Esophagus squamous epithelium (tissue), 5 donors: ENCODE measurements at places on chromosomes 6 and 20.
A peak's percentile ranks its signal among the peaks of the same experiment; 100 is the strongest.

- DNase-seq = no peak
- no peaks in the 10 kb centered on the region for H3K4me1 ChIP-seq
Observed at GRCh38 chr6:49464691-49465090, 1.5 kb downstream of the CENPQ start.

DNA sequence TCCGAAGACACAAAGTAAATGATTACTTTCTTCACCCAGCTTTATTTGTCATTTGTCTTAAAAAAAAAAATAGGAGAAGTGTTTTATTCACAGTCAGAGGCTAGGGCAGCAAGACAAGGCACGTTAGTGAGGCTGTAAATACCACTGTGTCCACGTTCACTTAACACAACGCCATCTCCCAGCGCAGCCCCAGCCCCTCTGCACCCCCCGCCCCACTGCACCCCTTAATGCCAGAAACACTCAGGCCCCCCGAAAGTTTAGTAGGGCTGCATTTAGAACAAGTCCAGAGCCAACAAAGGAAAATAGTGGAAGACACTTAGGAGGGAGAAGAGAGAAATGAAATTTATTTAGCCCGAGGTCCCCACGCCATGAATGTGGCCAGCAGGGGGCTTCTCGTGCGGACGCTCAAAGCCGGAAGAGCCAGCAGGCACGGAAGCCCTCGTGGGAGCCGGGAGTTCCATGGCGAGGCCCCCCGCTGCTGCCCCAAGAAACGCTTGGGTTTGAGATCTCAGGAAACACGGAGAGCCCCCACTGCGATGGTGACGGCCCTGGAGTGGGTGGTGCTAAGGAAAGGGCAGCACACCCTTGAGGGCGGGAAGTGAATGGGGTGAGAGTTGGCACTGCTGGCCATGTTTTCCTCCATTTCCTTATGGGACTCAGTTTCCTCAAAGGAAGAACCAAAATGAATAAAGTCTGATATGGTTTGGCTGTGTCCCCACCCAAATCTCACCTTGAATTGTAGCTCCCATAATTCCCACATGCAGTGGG lies 50.2 kb downstream of the IYD start:
- H3K4me1 ChIP-seq = peaks cover 18% of the 10 kb centered on the region
- no peaks in the 10 kb centered on the region for H3K36me3 ChIP-seq
- H3K4me3 ChIP-seq = peak overlapping the region; percentile 39
- no peak for DNase-seq
- H3K27me3 ChIP-seq = peaks cover 5% of the 10 kb centered on the region

- H3K27ac ChIP-seq = no peak overlapping the region
- DNase-seq = no peak
- H3K4me1 ChIP-seq = no peaks in the 10 kb centered on the region
- no peaks in the 10 kb centered on the region for H3K27me3 ChIP-seq
- no peak overlapping the region for H3K4me3 ChIP-seq
Observed at GRCh38 chr20:48799328-48800105, 28.3 kb downstream of the PREX1 start.

- H3K36me3 ChIP-seq = no peaks in the 10 kb centered on the region
- H3K4me1 ChIP-seq = peaks cover 56% of the 10 kb centered on the region
- no peak overlapping the region for H3K4me3 ChIP-seq
- no peaks in the 10 kb centered on the region for H3K27me3 ChIP-seq
Observed at GRCh38 chr6:105786890-105787655, 299.1 kb upstream of the PRDM1 start.

DNA sequence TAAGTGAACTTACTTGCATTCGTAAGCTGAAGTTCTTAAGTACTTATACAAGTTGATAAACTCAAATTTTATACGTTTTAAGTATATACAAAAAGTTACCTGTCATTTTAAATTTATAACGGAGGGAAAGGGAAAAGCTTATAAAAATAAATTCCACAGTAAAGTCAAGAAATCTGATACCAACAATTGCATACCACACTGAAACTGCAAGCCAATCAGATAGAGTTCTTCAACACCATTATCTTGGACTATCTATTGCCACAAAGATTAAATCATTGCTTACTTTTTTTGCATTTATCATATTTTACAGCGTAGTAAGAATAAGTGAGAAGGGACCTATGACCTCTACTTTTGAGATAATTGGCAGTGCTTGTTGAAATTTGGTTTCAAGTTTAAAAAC lies 386.7 kb downstream of the TFAP2A start:
- H3K4me3 ChIP-seq = no peak overlapping the region
- H3K36me3 ChIP-seq = no peaks in the 10 kb centered on the region
- no peaks in the 10 kb centered on the region for H3K4me1 ChIP-seq
- DNase-seq = no peak
- no peaks in the 10 kb centered on the region for H3K27me3 ChIP-seq

GRCh38 chr6:137472641-137473137 lies 21.5 kb downstream of the OLIG3 start:
- H3K27me3 ChIP-seq = no peaks in the 10 kb centered on the region
- H3K4me3 ChIP-seq = no peak overlapping the region
- DNase-seq = no peak
- H3K4me1 ChIP-seq = no peaks in the 10 kb centered on the region
- no peak overlapping the region for H3K27ac ChIP-seq
- H3K36me3 ChIP-seq = no peaks in the 10 kb centered on the region

- H3K4me1 ChIP-seq = no peaks in the 10 kb centered on the region
- no peaks in the 10 kb centered on the region for H3K27me3 ChIP-seq
- H3K4me3 ChIP-seq = no peak overlapping the region
- no peaks in the 10 kb centered on the region for H3K36me3 ChIP-seq
- no peak for DNase-seq
- no peak overlapping the region for H3K27ac ChIP-seq
Observed at GRCh38 chr20:9831032-9831431, 7.8 kb downstream of the PAK5 start.

DNA sequence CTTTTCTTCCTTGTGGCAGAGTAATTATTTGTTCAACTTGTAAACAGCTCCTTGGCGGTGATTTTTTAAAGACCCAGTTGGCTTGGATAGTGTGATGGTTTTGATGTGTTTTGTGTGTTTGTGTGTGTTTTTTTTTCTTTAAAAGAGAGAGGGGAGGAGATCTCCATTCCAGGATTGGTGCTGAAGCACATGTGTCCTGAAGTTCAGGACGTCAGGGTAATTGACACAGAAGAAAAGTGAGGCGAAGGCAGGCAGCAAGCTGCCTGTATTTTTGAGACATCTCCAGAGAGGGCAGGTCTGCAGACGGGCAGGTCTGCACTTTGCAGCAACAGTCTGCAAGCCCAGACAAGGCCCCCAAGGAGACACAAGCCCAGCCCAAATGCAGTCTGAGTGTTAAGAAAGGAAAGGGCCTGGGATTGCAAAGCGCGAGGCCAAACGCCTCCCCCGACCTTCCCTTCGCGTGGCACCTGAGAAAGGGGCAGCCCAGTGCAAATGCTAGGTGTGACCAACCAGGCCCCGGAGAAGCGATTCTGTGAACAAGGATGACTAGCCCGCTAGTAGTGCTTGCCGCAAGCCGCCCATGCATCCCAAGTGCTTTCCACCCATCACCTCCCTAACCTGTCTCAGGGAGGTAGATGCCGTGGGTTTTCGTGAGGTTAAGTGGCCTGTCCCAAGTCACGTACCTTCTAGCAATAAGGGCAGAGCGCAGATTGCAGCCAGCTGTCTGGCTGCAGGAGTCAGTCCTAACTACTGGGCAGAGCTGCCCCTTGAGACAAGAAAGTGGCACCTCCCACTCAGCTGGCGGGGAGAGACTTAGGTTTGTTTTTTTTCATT lies 230.5 kb downstream of the ZMYND8 start:
- no peak for DNase-seq
- H3K36me3 ChIP-seq = no peaks in the 10 kb centered on the region
- no peaks in the 10 kb centered on the region for H3K27me3 ChIP-seq
- no peak overlapping the region for H3K4me3 ChIP-seq
- H3K27ac ChIP-seq = peak overlapping the region; percentile 92
- peaks cover 34% of the 10 kb centered on the region for H3K4me1 ChIP-seq

- H3K27ac ChIP-seq = no peak overlapping the region
- no peaks in the 10 kb centered on the region for H3K27me3 ChIP-seq
- no peak overlapping the region for H3K4me3 ChIP-seq
- DNase-seq = no peak
- no peaks in the 10 kb centered on the region for H3K4me1 ChIP-seq
Observed at GRCh38 chr6:17964633-17965032, 22.8 kb downstream of the KIF13A start.

DNA sequence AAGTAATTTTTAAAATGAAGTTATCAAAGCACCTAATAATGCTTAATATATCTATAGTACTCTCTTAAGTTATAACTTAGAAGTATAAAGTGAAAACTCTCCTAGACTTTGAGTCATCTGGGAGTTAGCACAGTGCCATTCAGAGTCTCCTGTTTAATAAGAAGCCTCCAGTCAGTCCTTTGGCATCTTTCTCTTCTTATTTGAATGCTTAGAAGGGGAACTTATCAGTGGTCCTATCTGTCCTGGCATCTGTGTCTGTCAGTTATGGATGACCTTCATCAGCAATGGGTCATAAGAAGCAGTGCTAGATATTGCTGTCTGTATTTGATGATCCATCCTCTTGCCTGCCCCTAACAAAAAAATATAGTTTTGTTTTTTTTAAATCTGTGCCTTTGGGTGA lies 15.2 kb downstream of the TMEM200A start:
- DNase-seq = no peak
- H3K4me1 ChIP-seq = no peaks in the 10 kb centered on the region
- no peak overlapping the region for H3K27ac ChIP-seq
- no peaks in the 10 kb centered on the region for H3K27me3 ChIP-seq
- H3K36me3 ChIP-seq = no peaks in the 10 kb centered on the region
- no peak overlapping the region for H3K4me3 ChIP-seq

GRCh38 chr6:23875006-23875405 lies 251.0 kb upstream of the NRSN1 start:
- DNase-seq = no peak
- H3K4me3 ChIP-seq = no peak overlapping the region
- no peaks in the 10 kb centered on the region for H3K4me1 ChIP-seq
- no peaks in the 10 kb centered on the region for H3K36me3 ChIP-seq

- no peak overlapping the region for H3K27ac ChIP-seq
- no peak overlapping the region for H3K4me3 ChIP-seq
- no peaks in the 10 kb centered on the region for H3K27me3 ChIP-seq
- H3K36me3 ChIP-seq = no peaks in the 10 kb centered on the region
- no peak for DNase-seq
Observed at GRCh38 chr6:119277052-119277451, 72.5 kb downstream of the MAN1A1 start.

DNA sequence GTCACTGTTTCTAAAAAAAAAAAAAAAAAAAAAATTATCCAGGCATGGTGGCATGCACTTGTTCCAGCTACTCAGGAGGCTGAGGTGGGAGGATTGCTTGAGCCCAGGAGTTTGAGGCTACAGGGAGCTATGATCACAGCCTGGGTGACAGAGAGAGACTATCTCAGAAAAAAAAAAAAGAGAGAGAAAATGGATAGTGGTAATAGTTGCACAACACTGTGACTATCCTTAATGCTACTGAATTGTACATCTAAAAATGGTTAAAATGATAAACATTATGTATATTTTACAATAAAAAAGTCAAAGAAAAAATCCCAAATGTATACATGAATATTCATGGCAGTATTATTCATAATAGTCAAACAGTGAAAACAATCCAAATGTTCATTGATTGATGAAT lies 23.0 kb downstream of the FERMT1 start:
- no peak overlapping the region for H3K27ac ChIP-seq
- H3K36me3 ChIP-seq = peaks cover 67% of the 10 kb centered on the region
- H3K27me3 ChIP-seq = no peaks in the 10 kb centered on the region
- no peak overlapping the region for H3K4me3 ChIP-seq
- no peaks in the 10 kb centered on the region for H3K4me1 ChIP-seq

DNA sequence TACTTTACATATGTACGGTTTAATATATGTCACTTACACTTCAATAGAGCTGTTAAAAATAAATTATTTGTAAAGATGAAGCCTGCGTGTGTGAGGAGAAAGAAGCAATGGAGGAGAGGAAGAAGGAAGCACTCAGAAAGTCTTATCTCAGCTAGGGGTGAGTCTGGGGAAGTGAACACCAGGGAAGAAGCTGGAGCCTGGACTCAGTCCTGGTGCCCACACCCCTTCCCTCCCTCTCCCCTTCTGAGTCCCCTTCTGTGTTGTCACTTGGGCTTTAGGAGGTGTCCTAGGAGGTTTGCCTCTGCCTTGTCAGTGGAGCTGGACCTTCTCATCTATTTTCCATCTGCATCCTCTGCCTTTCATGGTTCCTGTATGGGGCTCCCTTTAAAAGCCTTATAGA lies 1.9 kb downstream of the SIRPB2 start:
- H3K4me3 ChIP-seq = peak overlapping the region; percentile 34
- peaks cover 9% of the 10 kb centered on the region for H3K4me1 ChIP-seq
- no peaks in the 10 kb centered on the region for H3K27me3 ChIP-seq
- DNase-seq = no peak
- H3K27ac ChIP-seq = peak overlapping the region; percentile 72

- no peaks in the 10 kb centered on the region for H3K27me3 ChIP-seq
- no peak overlapping the region for H3K27ac ChIP-seq
- no peak overlapping the region for H3K4me3 ChIP-seq
Observed at GRCh38 chr6:16408766-16409165, 170.4 kb downstream of the GMPR start.
